ENCODE measurements at places on chromosomes 2 and 18. TPM values are rescaled to one million over a fixed set of nuclear protein-coding genes. Genes with fewer than 3 reads are reported as not detected.

The AMER3 gene
- total RNA-seq = not detected

The TUBA3E gene
- total RNA-seq = not detected

GRCh38 chr2:11315074-11315705 lies 29.2 kb downstream of the ROCK2 start:
- no peak for DNase-seq
- no peaks in the 10 kb centered on the region for H3K4me1 ChIP-seq
- H3K27me3 ChIP-seq = no peaks in the 10 kb centered on the region
- H3K27ac ChIP-seq = no peak overlapping the region
- no peaks in the 10 kb centered on the region for H3K36me3 ChIP-seq

DNA sequence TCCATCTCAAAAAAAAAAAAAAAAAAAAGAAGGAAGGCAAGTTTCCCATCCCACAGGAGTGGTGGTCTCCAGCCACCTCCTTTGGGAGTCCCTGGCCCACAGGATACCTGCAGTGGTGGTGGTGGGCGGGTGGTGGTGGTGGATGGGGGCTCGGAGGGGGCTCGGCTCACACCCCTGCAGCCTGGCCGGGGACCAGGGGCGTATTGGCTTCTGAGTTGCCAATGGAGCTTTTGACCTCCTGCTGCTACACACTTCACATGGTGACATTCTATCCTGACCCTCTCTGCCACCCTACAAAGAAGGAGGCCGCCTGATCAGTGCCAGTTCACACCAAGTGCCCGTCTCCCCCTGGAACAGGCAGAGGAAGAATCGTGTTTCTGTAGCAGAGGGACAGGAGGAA lies 119.6 kb downstream of the NFATC1 start:
- no peak overlapping the region for H3K4me3 ChIP-seq
- no peak overlapping the region for H3K27ac ChIP-seq
- H3K36me3 ChIP-seq = peaks cover 1% of the 10 kb centered on the region
- DNase-seq = peak; percentile 29
- peaks cover 23% of the 10 kb centered on the region for H3K4me1 ChIP-seq

GRCh38 chr18:52152036-52152435 lies 188.0 kb upstream of the DCC start:
- H3K4me1 ChIP-seq = no peaks in the 10 kb centered on the region
- no peaks in the 10 kb centered on the region for H3K36me3 ChIP-seq
- no peaks in the 10 kb centered on the region for H3K27me3 ChIP-seq
- DNase-seq = no peak

All from activated CD8-positive, alpha-beta memory T cell treated with anti-CD3 and anti-CD28 coated beads, Interleukin-2, amount 10 ng/mL, durations not matched to agents 7 days and 5 days (primary cell).